Midbrain (tissue), 1 donor: ENCODE measurements at places on chromosomes 13 and 19.

DNA sequence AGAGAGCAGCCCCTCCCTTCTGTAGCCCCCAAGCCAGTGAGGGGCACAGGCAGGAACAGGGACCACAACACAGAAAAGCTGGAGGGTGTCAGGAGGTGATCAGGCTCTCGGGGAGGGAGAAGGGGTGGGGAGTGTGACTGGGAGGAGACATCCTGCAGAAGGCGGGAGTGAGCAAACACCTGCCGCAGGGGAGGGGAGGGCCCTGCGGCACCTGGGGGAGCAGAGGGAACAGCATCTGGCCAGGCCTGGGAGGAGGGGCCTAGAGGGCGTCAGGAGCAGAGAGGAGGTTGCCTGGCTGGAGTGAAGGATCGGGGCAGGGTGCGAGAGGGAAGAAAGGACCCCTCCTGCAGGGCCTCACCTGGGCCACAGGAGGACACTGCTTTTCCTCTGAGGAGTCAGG, 4.2 kb downstream of the KLK3 start:
- DNase-seq: no peak

DNA sequence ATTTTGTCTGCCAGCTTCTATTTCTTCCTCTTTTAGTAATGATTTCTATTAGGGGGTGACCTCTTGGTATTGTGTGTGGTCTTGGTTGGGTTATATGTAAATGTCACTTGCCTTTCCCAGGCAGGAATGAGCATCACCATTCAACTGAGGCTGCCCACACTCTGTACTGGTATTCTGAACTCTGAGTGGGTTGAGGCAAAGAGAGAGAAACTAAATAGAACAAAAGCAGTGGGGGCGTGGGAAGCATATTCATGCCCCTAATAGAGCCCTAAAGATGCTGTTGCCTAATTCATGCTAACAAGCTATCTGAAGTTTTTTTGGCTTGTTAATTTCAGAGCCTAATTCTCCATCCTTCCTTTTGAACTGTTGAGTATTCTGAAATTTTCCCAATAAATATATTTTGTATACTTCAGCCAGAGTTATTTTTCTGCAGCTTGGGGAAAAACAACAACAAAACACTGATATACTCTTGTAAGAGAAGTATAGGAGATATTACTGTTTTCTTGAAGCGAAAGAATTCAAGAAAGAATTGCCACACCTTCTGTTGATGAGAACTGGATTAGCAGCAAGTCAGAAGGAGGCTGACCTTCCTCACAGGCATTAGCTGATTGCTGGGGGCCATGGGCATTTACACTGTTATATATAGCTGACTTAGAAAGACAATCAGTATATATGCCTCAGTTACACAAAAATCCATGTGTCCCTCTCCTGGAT, 315.8 kb upstream of the KLF12 start:
- DNase-seq: no peak

DNA sequence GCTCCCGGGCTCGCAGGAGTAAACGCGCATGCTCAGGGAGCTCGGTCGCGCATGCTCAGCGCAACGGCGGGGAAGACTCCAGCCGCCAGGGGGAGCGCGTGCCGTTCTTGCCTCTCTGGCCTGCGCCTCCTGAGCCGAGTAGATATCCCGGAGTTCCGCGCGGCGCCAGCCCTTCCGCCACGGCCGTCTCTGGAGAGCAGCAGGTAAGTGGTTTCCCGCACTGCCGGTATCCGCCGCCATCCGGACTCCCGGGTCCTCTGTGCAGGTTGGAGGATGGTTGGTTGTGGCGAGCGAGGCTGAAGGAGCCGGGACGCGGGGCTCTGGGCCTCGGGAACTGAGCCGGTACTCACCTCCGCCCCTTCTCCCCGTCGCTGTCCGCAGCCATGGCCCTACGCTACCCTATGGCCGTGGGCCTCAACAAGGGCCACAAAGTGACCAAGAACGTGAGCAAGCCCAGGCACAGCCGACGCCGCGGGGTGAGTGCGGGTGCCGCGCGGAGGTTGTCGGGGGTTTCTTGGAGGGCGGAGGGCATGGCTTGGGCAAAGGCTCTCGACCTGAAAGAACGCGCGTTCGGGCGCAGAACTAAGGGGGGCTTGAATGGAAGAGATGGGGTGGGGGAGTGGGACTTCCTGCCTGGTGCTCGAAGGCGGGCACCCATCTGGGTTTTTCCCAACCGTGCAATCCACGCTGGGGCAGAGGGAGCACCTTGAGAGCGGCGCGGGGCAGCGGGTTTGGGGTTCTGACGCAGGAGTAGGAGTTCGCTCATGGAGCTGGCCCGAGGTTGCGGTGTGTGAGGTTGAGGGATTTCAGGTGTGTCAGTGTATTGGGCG, at the start of gene RPL36:
TSS of gene RPL36 (plus strand) at position 171 of the 830 bp plus-strand sequence. CDS start at position 384, 213 bp downstream.
- peak; percentile 95 for DNase-seq

- no peak for DNase-seq
Measured at GRCh38 chr19:35266520-35267352, 2.0 kb upstream of the USF2 start.

GRCh38 chr19:852136-853013, at the start of gene ELANE:
ELANE (plus strand) TSS chr19:852303; CDS start chr19:852329, 26 bp downstream.
- DNase-seq: no peak

DNA sequence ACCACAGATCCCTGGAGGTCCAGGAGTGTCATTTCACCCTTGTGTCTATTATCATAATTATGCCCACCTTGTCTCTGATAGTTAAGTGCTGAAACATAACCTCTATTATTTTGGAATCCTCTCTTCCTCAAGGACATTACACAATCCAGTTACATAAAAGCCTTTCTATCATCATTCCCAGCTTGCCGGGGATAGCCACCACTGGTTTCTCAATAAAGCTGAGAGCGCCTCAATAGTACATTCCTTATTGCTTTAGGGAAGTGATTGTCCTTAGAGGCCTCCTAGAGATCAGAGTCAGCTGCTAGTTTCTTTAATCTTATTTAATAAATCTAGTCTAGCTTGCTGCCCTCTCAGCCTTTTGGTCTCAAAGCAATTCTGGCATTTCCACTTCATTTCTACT, 490.0 kb upstream of the ATXN8OS start:
- no peak for DNase-seq

DNA sequence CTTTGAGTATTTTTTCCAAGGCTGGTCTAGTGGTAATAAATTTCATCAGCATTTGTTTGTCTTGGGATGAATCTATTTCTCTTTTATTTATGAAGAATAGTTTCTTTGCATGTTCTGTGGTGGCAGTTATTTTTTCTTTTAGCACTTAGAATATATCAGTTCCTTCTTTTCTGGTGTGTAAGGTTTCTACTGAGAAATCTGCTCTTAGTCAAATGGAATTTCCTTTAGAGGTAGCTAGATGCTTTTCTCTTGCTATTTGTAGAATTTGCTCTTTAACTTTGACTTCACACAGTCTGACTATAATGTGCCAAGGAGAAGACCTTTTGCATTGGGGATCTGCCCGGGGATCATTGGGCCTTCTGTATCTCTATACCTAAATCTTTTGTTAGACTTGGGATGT, 4.1 kb upstream of the SIGLEC6 start:
- DNase-seq: no peak

DNA sequence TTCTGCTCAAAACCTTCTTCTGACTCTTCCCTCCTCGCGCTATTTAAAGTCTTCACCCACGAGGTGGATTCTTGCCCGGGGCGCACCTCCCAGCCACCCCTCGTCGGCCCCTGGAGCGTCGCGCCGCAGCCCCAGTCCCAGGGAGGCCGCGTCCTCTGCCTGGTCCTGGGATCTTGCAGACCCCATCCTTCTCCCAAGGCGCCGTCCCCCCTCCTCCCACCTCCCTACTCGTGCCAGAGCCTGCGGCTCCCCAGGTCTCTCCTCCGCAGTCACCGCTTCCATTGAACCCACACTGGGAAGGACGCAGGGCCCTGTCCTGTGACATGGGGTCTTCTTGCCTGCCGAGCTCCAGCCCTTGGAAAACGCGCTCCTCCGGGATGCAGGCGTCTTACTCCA, 486 bp downstream of the ZNF808 start:
- DNase-seq: peak; percentile 1

- DNase-seq: no peak
Measured at GRCh38 chr19:29815231-29815630, 3.4 kb downstream of the CCNE1 start.

DNA sequence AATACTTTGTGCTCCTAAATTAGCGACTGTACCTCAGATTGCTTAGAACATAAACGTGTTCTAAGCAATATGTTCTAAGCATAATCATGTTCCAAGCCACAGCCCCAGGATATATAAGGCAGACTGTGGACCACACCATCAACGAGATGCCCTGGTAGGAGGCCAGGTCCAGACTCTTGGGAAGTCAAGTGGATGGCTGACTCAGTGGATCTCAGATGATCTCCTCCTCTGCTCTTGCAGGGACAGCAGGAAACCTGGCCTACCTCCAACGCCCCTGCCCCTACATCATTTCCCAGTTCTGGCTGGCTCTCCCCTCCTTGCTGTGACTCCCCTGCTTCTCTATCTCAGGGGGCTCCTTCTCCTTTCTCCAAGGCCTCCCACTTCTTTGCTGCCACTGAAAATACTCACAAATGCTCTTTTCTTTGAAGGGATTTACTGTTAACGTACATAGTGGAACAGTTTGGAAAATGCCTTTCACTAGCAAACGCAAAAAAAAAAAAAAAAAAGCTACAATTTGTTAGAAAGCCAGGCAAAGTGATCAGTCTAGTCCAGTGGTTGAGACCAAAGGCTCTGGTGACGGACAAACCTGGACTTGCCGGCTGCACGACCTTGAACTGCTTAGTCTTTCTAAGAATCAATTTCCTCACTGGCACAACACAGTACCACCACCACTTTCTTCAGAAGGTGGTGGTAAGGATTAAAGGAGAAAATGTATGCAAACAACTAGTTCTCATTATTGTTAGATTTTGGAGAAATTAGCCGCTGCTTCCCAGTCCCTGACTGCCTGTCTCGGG, 3.0 kb downstream of the TMTC4 start:
- DNase-seq: no peak

GRCh38 chr19:44947041-44947581, 1.3 kb downstream of the APOC2 start:
- DNase-seq: no peak

DNA sequence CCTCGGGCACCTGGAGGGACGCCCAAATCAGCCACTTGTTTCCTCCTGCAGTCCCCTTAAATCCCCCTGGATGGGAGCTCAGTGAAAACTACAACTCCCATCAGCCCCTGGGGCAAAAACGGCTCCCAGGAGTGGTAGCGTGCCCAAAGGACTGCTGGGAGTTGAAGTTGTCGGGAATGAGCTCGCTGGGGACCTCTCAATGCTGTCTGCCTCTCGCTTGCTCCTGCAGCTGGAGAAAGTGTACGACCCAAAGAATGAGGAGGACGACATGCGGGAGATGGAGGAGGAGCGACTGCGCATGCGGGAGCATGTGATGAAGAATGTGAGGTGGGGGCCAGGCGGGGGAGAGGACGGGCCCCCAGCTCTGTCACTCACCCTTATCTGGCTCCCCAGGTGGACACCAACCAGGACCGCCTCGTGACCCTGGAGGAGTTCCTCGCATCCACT, 14.7 kb upstream of the DHDH start:
- DNase-seq: no peak

- no peak for DNase-seq
Measured at GRCh38 chr19:8054169-8054568, 1.6 kb downstream of the CCL25 start.

DNA sequence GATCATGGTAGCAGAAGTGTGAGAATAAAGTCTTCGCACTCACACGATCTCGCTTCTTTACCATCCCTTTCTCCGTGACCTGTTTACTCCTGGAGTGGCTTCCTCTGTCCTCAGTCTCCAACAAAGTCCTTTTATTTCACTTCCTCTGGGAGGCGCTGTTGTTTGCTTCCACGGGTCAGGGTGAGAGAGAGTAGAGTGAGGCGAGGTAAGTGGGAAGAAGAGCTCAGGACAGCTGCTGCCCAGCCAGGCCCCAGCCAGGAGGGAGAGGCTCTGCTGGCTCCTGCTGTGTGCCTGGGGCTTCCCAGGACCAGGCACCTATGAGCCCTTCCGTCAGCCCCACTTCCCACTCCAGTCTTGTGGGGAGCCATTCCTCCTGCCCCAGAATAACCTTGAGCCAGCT, 242.1 kb downstream of the FGF9 start:
- no peak for DNase-seq

DNA sequence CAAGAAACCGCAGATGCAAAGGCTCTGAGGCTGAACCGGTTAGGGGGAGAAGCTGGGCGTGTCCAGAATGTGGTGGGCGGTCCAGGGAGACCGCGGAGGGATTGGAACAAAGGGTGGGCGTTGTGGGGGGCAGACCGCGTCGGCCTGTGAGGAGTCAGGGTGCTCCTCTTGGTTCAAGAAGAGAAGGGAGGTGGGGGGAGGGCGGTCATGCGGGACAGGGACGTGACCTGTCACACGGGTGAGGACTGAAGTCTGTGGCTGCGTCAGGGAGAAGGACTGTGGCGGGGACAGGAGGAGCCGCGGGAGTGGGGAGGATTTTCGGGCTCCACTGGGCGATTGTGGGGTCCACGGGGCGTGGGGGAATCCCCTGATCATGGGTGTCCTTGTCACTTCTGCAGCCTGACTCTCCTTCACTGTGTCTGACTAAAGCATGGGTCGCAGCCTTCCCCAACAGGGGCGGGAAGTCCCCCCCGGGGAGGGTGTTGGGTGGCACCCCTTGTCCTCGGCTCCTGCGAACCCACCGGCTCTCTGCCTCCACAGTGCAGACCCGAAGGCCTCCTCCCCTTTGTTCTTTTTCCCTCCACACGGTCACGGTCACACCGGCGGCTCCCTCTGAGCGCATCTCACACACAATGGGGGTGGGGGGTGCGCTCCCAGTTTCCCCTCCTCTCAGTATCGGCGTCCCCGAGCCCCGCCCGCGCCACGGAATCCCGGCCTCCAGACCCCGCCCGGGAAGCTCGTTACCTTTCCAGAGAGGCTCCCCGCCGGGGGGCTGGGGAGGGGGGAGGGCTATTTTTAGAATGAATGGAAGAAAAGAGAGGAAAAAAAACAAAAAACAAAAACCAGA, 16.4 kb upstream of the KCNN1 start:
- no peak for DNase-seq

DNA sequence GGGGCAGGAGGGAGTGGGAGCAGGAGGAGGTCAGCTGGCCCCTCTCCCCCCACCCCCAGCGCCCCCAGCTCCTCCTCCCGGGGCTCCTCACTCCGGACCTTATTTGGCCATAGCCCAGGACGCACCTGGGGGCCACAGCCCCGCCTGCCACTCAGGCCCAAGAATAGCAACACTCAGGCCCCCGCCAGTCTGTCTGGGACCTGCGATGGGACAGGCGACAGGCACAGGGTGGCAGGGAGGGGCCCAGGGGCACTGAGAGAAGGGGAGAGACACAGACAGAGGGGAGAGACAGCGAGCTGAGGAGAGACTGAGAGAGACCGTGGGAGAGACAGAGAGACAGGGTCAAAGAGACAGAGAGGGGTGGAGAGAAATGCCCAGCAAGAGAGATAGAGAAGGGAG, 10.2 kb downstream of the JOSD2 start:
- DNase-seq: no peak

- DNase-seq: peak; percentile 68
Measured at GRCh38 chr13:94169454-94170144, 309.9 kb downstream of the DCT start.

DNA sequence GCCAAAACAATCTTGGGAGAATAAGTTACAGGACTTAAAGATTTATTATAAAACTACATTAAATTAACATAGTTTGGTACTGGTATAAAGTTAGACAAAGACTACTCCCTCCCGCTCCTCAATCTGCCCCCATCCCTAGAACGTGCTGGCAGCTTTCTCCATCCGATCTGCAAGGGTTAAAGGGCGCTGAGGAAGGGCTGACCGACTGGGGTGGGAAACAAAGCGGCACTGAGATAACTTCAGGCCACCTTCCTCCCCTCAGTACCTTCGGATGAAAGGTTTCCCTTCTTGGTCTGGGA, 790 bp upstream of the SUGT1 start:
- DNase-seq: no peak

- no peak for DNase-seq
Measured at GRCh38 chr19:1037621-1038064, 2.3 kb upstream of the ABCA7 start.
